ENCODE measurements at places on chromosomes 6 and 20.
A peak's percentile ranks its signal among the peaks of the same experiment; 100 is the strongest.

DNA sequence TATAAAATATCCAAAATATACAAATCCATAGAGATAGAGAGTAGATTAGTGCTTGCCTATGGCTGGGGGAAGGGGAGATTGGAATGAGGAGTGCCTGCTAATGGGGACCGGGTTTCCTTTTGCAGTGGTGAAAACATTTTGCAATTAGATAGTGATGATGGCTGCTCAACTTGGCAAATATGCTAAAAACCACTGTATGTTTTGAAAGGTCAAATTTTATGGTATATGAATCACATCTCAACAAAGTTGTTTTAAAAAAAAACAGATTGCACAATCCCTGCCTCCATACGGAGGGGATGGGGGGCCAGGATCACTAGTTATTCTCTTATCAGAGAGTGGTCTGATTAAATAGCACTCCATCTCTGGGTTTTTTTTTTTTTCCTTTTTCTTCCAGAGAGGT is 76.9 kb upstream of the RIPOR2 start:
- DNase-seq: no peak

GRCh38 chr6:160775792-160776580 is 73.9 kb downstream of the PLG start:
- no peak for DNase-seq

GRCh38 chr20:51928931-51929330 is 126.6 kb upstream of the SALL4 start:
- DNase-seq: no peak

GRCh38 chr20:45323731-45324130 is 15.6 kb upstream of the MATN4 start:
- DNase-seq: no peak

- DNase-seq: no peak
Observed at GRCh38 chr20:54654450-54654849, 179.1 kb downstream of the DOK5 start.

DNA sequence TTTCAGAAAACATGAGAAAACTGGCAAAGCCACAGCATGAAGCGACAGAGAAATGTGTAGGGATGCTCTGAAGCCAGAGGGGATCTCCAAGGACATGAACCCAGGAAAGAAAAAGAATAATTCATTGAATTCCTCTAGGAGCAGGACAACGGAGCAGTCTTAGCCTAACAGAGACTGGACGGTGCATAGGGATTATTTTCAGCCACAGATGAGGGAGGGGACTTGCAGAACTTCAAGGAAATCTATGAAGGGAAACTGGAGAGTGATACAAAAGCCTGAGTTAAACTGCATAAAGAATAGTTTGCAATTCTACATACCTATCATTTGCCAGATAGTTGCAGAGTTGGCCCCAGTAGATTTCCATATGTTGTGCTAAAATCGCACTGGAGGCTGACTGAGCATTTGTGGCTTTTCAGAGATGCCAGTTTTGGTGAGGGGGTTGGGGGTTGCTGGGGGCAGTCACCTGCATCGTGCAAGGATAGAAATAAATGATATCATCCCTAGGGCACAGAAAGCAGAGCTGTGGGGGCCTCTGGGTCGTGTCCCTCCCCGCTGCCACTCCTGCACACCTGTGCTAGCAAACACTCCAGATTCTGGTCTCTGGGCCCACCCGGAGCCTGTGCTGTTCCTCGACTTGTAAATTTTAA is 443.2 kb upstream of the JARID2 start:
- DNase-seq: no peak

DNA sequence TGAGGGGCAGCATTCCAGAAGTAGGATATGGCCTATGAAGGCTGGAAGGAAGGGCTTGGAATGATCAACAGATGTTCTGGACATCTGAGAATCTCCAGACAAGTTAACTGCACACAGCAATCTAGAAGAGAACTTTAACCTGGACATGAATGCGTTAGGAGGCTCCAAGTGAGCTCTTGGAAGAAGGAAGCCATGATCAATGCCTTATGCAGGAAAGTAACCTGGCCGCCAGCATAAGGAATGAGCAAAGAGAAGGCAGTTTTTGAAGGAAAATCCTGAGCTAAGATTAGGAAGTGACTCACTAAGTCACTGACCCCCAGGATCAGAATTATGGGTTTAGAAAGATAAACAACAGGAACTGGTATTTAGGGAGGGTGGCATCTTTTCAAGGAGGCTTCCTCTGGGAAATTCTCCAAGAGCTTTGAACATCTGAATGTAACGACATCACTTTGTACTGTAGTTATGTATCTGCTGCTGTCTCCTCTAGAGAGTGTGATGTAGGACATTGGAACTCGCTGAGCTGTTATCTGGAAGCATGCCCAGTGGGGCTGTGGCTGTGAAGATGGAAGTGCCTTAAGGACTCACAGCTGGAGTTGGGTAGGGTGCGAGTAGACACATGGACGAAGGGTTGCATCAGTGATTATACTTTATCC is 236.8 kb downstream of the PACRG start:
- DNase-seq: no peak

GRCh38 chr6:167565884-167566599 is 241.2 kb downstream of the TTLL2 start:
- DNase-seq: no peak

GRCh38 chr6:119527231-119527578 is 177.6 kb upstream of the MAN1A1 start:
- DNase-seq: no peak

- DNase-seq: no peak
Observed at GRCh38 chr6:166551754-166552495, 34.6 kb downstream of the RAMACL start.

- DNase-seq: no peak
Observed at GRCh38 chr6:128855581-128856085, 27.3 kb upstream of the LAMA2 start.

- DNase-seq: no peak
Observed at GRCh38 chr6:146670161-146670560, 71.4 kb downstream of the ADGB start.

- DNase-seq: no peak
Observed at GRCh38 chr20:40486297-40486696, 202.7 kb downstream of the MAFB start.

DNA sequence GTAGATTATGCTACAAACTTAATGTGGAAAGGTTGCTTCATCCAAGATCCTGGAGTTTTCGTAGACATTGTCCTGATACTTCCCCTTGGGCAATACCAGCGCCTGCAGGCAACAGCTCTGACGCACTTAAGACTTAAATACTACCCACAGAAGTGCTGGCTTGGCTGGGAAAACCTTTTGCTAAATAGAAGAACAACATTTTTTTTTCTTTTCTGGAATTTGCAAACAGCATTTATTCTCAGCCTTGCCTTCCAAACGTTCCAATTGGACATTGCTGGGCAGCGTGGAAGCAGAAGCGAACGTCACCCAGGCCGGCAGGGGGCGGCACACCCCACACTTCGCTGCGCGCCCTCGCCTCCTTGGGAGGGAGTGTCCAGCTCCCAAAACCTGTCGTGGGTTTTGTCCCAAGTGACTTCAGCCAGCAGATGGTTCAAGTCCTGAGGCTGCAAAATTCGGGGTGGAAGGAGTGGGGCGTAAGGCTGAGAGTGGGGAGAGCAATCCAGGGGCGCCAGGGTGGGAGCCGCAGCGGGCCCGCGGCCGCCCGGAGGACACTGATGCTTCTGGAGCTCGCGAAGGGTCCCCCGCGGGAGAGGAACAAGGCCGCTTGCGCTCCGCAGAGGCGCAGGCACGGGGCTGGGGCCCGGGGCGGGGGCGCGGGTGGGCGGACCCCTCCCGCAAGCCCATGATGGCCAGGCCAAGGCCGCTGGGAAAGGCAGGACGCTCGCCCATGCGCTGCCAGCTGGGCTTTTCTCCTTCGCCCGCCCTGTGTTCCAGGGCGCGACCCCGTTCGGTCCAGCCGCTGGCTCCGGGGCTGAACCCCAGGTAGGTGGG is 60.8 kb upstream of the MAP3K4 start:
- peak; percentile 41 for DNase-seq

GRCh38 chr20:24684421-24684871 is 215.0 kb downstream of the SYNDIG1 start:
- DNase-seq: no peak

- DNase-seq: no peak
Observed at GRCh38 chr20:16922834-16923233, 174.7 kb downstream of the OTOR start.
